Stimulated activated CD4-positive, alpha-beta T cell treated with anti-CD3 and anti-CD28 coated beads, Interleukin-12 subunit alpha, Interleukin-12 subunit beta, amount 100 ng/mL, for 48 hours (primary cell): ENCODE measurements at places on chromosomes 4 and X.

DNA sequence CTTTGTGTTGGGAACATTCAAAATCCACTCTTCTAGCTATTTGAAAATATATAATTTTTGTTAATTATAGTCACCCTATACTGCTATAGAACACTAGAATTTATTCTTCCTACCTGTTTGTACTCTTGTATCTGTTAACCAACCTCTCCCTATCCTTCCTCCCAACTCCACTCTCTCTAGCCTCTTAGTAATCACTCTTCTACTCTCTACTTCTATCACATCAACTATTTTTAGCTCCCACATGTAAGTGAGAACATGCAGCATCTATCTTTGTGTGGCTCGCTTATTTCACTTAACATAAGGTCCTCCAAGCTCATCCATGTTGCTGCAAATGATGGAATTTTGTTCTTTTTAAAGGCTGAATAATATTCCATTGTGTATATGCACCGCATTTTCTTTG lies 537.3 kb downstream of the MID1IP1 start:
- DNase-seq = no peak

GRCh38 chr4:67019686-67020437 lies 525.4 kb downstream of the CENPC start:
- DNase-seq = no peak

DNA sequence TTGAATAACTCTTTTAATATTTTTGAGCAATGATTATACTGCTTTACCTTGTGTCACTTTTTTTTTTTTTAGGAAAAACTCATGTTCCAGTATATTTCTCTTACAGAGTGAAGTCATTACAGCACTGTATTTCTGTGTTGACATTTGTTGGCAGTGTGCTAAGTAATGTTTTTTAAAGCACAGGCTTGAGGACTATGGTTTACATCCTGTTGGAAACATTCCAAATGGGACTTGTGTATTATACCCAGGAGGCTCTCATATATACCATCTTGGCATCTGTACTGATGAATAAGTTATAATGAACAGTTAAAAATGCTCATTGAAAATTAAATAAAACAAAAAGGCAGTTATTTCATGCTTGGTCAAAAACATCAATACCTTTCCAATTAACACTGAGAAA lies 33.8 kb downstream of the CEP44 start:
- DNase-seq = no peak

DNA sequence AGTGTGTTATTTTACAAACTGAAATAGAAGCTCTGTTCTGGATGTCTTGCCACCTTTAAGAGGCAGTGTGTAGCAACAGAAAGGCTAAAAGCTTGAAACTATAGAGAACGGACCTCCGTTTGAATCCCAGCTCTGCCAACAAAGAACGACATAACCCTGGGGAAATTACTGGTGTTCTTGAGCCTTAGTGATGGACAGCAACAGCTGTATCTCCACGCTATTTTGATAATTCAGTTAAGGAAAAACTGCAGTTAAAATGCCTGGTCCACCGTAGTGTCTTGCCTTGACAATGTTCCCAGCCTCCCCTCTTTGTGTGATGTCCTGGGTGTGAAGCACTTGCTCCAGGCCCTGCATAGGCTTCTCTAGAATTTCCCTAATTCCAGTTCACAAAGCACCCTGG lies 256.8 kb upstream of the HS3ST1 start:
- DNase-seq = no peak

GRCh38 chr4:94880956-94881355 lies 123.2 kb downstream of the BMPR1B start:
- DNase-seq = no peak

- no peak for DNase-seq
Measured at GRCh38 chr4:102612824-102613366, 111.7 kb downstream of the NFKB1 start.

- DNase-seq = no peak
Measured at GRCh38 chr4:118799231-118799942, 36.5 kb downstream of the SEC24D start.

- no peak for DNase-seq
Measured at GRCh38 chr4:163535657-163536056, 41.2 kb downstream of the TMA16 start.

DNA sequence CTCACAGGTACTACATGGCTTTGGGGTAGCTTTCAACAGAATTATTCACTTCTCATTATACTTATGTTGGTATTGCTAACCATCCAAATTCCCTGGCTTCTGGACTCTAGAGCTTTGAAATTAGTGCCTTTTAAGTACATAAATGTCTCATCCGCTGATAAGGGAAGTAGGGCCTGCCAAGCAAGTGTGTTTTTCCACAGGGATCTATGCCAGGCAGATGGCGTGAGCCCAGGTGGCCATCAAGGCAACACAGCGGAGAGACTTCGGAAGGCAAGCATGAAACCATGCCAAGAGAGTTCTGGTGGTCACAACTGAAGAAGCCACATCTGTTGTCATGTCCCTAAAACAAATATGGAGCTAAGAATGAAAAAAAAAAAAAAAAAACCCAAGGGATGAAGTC lies 503.1 kb upstream of the LCORL start:
- DNase-seq = no peak

GRCh38 chr4:20528508-20528907 lies 171.8 kb upstream of the PACRGL start:
- no peak for DNase-seq

DNA sequence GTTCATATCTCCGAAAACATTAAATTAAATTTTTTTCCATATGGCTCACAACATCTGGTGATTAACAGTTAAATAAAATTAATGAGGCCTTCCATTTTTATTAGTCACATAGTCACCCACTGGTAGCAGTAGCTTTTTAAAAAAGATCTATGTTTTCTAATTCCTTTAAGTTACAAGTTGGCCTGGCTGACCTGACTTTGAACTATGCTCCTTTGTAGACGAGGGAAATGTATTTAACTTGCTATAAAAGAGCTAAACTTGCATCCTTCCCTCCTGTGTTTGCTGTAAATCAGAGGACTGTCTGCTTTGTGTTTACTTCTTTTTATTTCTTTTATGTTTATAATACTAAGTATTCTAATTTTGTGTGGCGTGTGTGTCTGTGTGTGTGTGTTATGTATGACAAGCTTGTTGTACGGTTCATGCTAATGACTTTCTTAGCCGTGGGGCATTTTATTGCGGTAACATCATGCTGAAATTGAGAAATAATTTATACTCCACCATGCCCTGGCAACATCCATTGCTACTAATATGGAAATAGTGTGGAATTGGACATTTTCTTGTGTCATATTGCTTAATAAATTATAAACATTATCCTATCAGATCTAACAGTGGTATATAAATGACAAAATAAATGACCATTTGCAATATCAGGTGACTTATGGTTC lies 241.7 kb downstream of the SNCA start:
- no peak for DNase-seq

DNA sequence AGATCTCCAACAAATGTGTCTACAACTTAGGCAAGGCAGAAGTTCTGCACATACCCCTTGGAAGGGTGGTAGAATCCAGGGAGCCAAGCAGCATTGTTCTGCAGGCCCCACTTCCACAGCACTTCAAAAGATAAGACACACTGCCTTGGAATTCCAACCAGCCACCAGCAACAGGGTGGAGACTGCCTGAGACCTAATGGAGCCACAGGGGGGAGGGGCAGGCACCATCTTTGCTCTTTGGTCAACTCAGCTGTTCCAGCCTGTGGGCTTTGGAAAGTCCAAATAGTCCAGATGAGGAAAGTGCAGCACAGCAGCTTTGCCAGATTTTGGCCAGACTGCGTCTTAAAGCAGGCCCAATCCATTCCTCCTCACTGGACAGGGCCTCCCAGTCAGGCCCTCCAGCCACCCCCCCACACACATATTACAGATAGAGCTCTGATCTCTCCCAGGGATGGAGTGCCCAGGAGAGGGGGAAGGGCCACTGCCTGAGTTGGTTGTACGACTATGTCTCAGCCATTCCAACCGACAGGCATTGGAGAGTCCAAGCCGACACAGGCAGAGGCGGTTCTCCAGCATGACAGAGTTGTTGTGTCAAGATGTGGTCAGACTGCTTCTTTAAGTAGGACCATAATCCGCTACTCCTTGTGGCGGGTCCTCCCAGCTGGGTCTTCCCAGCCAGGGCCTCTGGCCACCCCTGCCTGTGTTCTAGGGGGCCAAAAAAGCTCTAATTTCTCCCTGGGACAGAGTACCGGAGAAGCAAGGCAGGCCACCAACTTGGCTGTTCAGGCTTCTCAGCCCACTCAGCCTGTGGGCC lies 42.5 kb upstream of the ANTXR2 start:
- DNase-seq = no peak

GRCh38 chr4:54930226-54930625 lies 195.2 kb downstream of the KDR start:
- DNase-seq = no peak

GRCh38 chrX:135432453-135432852 lies 10.7 kb downstream of the SMIM10L2A start:
- no peak for DNase-seq

DNA sequence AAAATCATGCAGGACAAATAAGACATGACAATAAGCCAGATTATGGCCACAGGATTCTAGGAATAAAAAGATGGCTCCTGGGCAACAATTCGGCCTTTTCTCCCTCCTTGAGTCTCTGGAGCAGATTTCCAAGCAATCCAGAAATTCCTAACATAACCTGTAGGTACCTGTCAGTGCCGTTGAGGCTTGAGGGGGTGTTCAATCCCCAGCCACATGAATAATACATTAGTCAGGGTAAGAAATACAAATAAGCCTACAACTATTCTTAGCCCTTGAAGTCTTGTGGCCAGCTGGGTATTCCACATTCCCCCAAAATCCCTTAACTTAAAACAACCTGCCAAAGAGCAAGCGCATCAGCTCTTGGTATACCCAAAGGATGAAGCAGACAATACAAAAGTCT lies 9.7 kb downstream of the CXorf38 start:
- DNase-seq = no peak

- DNase-seq = no peak
Measured at GRCh38 chrX:130413415-130413814, 11.6 kb downstream of the RBMX2 start.

DNA sequence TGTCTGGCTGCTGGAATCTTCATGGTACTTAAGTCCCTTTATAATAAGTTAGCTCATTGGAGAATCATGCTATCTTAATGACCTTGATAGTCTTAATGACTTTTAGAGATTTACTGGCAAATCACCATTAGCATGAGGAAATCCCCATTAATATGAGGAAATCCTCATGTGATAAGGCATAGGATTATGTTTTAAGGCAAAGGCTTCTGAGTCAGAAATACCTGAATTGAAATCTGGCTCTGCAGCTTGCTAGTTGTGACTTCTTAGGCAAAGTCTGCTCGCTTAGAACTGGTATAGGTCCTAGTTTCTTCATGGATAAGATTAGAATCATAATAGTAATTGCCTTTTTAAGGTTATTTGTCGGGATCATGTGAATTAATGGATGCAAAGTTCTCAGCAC lies 190.2 kb upstream of the BANK1 start:
- DNase-seq = no peak
